NCI-H2107 (cell line): ENCODE measurements at places on chromosomes 6 and 20.

GRCh38 chr6:78845567-78845966, 21.8 kb upstream of the IRAK1BP1 start:
- DNase-seq: no peak

DNA sequence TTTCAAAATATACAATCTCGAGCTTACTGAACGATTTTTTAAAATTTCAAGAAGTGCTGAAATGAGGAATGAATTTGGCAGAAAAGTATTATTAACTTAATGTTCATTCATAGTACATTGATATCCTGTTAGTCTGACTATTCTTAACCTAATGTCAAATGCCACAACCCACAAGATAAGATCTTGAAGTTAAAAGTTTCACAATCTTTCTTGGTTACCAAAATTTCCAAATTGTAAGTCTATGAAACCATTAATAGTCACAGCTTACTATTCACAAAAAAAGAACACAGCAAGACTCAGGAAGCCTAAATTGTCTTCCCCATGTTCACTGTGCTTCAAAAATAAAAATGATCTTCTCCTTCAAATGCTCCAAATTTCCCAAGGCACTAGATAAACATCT, 71.3 kb downstream of the HACE1 start:
- DNase-seq: no peak

DNA sequence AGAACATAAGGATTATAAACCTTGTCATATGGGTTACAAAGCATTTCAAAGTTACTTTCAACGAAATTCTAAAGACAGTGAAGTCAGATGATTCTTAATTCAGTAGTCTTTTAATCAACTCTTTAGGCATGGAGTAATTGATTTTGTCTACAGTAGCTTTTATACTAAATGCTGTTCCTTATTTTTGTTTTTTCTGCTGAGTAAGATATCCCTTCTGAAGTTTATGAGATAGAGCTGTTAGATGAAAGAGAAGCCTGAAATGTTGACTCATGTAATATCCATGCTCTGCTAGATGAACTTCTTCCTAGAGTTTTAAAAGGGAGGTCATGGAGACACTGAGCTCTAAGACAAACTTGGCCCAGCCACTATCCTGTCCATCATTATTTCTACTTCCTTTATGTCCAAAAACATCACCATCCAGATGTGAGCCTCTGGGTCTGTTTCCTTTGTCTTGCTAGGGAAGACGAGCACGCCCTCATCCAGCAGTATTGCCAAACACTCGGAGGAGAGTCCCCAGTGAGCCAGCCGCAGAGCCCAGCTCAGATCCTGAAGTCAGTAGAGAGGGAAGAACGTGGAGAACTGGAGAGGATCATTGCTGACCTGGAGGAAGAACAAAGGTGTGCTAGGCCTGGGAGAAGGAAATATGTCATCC, 550.3 kb downstream of the UTRN start:
- DNase-seq: no peak

GRCh38 chr6:137493218-137494038, 766 bp downstream of the OLIG3 start:
- no peak for DNase-seq

DNA sequence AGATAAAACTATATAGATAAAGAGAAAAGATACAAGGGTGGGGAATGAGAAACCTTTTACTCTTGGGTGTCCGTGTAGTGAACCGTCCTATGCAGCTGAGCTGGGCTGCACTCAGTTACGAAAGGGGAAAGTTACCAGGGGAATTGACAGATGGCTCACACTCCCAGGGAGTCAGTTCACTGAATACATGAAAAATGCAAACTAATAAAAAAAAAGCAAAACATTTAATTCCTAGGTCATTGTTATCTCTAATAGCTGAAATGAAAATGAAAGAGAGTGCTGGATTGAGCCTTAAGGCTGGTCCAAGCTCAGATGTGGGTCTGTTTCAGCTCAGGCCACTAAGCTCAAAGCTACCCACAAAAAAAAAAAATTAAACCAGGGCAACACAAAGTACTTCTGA, 138.0 kb downstream of the THBS2 start:
- DNase-seq: no peak

DNA sequence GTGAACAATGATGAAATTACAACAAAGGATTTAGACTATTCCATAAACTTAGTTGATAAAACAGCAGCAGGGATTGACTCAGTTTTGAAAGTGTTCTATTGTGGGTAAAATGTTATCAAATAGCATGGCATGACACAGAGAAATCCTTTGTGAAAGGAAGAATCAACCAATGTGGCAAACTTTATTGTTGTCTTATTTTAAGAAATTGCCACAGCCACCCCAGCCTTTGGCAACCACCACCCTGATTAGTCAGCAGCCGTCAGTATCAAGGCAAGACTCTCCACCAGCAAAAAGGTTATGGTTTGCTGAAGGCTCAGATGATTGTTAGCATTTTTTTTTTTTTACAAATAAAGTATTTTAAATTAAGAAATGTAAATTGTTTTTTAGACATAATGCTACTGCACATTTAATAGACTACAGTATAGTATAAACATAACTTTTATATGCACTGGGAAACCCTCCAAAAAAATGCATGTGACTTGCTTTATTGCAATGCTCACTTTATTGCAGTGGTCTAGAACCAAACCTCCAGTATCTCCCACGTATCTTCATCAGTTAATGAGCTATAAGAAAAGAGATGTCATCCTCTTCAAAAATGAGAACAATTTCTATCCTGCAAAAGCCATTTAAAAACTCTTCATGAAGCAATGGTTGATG, 162.7 kb downstream of the SOBP start:
- no peak for DNase-seq

- DNase-seq: no peak
Observed at GRCh38 chr20:39452583-39453340, 490.6 kb downstream of the DHX35 start.

DNA sequence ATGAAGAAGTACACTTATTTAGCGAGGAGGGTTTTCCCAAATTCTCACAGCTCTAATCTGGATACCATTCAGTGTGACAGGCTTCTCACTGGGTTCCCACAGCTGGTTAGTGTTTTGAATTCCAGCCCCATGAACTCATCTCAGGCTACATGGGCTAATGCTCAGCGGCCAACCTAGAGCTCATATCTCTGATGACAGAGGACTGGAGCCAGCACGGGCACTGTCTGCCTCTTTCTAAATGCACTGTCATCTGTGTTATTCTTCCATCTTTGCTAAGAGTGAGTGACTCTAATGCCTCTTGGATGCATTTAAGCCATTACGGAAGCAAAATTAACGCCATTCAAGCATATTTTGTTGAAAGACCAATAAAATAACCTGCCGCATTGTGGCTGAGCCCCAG, 308.9 kb upstream of the JAG1 start:
- DNase-seq: no peak

DNA sequence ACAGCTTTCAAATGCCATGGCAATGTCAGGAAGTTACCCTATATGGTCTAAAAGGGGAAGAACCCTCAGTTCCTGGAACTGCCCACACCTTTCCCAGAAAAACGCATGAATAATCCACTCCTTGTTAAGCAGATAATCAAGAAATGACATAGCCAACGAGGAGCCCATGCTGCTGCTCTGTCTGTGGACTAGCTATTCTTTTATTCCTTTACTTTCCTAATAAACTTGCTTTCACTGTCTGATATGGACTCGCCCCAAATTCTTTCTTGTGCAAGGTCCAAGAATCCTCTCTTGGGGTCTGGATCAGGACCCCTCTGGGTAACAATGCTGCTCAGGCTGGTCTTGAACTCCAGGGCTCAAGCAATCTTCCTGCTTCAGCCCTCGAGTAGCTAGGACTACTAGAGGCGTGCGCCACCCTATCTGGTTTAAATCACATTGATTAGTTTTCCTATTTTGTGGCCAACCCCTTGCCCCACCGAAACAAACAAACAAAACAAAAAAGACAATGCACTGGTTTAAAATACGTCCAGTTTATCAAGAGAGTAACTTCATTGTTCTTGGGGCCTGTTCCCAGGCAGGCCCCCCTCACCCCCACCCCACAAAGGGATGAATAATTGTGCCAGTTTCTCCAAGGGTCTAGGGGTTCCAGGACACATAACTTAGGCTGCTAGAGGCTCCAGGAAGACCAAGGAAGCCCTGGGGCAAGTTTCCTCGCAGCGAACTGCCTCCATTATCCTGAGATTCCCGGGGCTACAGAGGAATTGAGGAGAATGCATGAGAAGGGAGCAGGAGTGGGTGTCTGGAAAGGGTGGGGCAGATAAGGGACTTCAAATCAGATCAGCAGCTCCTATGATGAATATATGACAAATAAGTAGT, 10.1 kb upstream of the AKAP12 start:
- DNase-seq: no peak

DNA sequence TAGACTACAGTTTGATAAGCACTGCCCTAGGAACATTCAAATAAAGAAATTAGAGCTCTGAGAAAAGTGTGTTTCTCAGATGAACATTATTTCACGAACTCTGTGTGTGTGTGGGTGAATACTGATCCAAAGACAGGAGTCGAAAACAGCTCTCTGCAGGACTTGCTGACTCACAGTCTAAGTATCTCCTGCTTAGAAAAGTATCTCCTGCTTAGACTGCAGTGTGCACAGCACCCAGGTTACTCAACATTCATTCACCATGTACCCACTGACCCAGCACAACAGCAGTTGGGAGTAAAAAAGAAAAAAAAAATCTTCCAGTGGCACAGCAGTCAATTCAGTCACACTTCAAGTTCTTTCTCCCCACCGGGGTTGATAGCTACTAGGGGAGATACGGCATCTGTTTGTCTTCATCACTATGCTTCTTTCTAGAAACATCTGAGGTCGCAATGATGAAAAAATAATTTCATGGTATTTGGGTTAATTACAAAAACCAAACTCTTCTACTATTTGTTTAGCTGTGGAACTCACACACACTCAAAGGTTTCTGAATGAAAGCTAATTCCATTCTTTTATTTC, 48.0 kb downstream of the GCLC start:
- no peak for DNase-seq

DNA sequence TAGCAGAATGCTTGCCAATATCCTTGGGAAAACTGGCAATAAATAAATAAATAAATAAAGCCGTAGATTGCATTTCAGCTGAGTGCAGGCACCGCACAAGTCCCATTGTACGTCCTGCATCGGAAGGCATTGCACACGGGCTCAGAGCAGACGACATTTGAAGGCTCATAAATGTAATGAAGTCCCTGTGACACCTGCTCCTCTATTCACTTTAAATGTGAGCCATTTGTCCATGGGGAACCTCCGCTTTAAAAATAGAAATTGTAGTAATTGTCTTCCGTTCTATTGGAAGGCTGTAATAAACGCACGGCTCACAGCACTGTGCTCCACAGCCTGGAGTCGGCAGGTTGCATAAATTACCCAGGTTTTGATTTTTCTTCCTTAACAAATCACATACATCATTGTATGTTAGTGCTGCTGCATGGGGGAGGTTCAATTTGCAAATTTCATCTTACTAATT, 32.6 kb downstream of the MYT1 start:
- DNase-seq: no peak

GRCh38 chr20:17507531-17507930, 23.6 kb downstream of the BFSP1 start:
- DNase-seq: no peak

DNA sequence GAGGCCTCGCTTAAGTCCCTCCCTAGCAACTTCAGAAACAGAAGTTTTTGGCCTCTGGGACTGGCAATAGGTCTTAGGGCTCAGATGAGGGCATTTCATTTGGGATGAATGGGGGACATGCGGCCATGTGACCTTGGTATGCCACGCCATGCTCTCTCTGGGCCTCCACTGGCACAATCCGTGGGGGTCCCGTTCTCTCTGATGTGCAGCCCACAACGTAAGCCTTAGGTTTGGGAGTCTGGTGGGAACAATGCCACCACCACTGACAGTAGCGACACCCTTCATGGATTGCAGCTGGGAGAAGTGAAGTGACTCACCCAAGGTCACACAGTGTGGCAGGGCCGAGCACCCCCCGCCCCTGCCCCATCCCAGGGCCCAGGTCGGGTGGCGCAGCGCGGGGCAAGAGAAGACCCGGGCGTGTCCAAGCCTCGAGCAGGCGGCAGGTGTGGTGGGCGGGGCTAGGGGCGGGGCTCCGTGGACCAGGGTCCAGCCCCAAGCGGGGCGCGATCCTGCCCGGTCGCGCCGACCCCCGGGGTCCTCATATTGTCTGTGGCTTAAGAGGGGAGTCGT, 864 bp upstream of the CEBPB start:
- no peak for DNase-seq

GRCh38 chr20:17640146-17640874, 41.7 kb downstream of the RRBP1 start:
- DNase-seq: no peak

GRCh38 chr6:166325383-166326042, 16.8 kb downstream of the SFT2D1 start:
- DNase-seq: no peak

DNA sequence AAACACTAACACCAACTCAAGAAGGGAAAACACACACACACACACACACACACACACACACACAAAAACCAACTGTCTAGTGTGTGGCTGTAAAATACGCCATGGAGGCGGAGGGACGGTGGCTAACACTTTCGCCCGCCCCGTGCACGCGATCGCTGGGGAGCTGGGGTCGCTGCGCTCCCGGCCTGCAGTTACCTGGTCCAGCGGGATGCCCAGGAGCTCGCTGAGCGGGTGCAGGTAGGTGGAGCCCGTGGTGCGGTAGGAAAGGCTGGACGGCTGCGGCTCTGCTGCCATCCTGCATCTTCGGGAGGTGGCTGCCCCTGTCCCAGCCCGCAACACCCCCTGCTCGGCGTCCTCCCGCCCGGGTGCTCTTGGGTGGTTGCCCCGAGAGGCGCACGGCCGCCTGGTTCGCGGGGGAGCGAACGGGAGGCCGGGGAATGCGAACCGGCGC, 303 bp downstream of the MBOAT1 start:
- DNase-seq: no peak

DNA sequence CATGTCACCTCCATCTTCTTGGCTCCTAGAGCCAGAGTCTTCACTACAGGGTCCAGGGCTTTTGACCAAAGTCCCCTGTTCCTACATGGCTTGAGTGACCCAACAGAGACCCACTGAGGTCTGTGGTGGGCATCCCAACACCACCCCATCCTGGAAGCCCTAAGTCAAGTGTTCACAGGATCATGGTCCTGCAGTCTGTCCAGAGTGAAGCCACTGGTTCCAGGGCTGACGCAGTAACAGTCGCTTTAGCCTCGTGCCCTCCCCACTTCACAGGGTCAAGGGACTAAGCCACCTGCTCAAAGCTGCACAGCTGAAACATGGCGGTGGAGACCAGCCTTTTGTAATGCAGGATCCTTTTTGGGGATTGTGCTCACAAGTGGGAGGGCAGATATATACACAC, 133.9 kb downstream of the JPH2 start:
- DNase-seq: no peak

DNA sequence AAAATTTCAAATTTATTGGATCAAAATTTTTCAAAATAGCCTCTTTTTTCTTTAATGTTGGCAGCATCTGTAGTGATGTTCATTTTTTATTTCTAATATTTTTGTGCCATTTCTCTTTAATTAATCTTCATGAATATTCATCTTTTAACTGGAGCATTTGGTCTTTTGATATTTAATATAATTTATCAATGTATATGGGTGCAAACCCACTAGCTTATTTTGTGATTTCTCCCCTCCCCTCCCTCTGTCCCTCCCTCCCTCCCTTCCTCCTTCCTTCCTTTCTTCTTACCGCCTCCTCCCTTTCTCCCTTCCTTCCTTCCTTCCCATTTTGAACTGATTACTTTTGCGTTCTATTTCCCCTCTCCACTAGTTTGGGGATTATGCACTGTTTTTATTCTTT, 49.2 kb downstream of the TGM2 start:
- DNase-seq: no peak
